T-helper 2 cell (primary cell): ENCODE measurements at places on chromosomes 7 and 10.

DNA sequence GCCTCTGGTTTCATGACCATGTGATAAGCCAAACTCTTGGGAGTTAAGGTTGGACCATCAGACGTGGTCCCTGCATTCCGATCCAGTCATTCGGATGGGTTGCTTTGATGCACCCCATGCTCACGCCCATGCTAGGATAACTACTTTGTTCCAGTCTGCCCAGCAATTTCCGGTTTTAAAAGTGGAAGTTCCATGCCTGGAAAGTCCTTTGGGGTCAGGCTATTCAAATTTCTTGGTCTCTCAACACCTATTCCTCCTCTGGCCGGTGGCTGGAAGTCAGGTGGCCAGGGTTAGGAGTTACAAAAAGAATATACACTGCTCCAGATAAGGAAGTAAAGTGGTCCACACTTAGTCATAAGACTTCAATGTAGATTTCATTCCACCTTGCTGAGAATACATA lies 37.7 kb upstream of the HABP2 start:
- DNase-seq: no peak

DNA sequence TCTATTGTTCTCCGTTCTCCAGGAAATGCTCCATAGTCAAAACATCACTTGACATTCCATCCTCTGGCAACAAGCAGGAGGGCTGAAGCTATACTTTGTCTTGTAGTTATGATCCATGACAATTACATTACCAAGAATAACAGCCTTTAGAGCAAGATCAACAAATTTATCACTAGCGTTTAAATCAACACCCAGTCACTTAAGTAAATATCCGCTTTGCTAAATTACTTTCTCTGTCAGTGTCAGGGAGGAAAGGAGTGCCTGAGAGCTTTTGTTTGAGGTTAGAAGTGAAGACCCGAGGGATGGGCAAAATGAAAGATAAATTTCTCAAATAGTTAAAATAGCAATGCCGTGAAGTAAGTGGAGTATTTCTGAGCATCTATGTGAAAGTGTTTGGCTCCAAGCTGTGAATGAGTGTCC lies 236.1 kb upstream of the BMPER start:
- no peak for DNase-seq

- no peak for DNase-seq
Measured at GRCh38 chr7:82449910-82450309, 6.3 kb upstream of the CACNA2D1 start.

- DNase-seq: peak; percentile 43
Measured at GRCh38 chr10:29658984-29659965, 24.5 kb upstream of the SVIL start.

DNA sequence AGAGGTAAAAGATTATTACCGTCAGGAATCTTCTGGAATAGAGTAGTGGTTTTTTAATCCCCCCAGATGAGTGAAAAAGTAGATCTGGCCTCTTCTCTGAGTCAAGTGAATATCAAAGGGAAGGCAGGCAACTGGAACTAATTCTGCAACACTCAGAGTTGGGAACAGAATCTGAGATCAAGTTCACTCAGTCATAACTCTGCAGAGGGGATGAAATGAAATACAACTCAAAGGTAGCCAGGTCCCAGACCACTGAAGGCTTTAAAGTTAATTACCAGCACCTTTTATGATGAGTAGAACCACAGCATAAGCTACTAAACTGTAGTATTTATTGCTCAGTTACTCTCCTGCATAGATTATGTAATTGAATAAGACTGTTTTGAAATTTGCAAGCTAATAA lies 455.6 kb upstream of the AKR1E2 start:
- DNase-seq: no peak
